ENCODE measurements at places on chromosomes 2 and 18.
A peak's percentile ranks its signal among the peaks of the same experiment; 100 is the strongest.

DNA sequence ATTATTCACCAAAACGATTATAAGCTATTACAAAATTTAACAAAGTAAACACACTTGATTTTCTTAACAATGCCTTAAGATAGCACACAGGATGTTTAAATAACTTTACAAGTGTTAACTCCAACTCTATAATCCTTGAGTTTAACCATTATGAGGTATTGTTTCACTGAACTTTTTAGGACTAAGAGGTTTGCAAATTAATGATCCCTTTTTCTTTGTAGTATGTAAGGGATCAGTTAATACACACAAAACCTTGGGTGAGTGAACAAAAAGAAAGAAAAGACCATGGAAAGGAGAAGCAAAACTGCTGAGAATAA, 21.5 kb upstream of the TFPI start:
- DNase-seq = no peak

DNA sequence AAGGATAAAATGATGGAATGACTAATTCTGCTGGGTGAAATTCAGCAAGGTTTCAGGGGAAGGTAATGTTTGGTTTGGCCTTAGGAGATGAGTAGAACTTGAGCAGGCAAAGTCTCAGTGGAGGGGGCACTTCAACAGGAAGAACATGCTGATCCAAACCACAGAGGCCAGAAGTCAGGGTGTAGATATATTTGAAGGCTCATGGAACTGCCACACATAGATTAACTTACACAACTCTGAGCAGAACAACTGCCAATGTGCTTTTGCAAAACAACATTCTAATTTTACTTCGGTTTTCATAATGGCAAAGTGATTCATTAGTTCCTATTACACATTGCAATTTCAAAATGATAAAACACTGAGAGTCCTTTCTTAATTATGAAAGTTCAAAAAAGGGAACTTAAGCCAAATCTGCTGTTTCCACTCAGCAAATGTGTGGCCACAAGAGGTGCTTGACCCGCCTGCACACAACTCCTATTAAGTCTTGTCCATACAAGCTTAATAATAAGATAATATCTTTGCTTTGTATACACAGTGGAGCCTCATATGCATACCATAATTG, 284.8 kb downstream of the MREG start:
- DNase-seq = no peak

- DNase-seq = no peak
Measured at GRCh38 chr2:134144651-134145050, 109.2 kb upstream of the MGAT5 start.

DNA sequence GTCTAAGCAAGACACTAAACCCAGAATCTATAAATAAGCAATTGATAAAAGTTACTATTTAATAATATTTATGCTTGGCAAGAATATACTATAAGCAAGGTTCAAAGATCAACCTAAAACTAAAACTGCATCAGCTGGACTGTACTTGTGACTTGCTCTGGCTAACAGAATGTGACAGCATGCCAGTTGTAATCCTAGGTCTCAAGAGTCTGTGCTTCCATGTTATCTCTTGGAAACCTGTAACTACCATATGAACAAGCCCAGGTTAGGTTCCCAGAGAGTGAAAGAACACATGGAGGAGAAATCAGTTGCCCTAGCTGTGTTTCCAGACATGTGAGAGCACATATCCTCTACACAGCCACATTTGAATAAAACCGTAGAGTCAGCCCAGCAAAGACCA, 297.4 kb downstream of the CDH2 start:
- DNase-seq = no peak

GRCh38 chr2:159933727-159934049, 128.7 kb downstream of the PLA2R1 start:
- no peak for DNase-seq

GRCh38 chr2:104043864-104044263, 810.1 kb upstream of the POU3F3 start:
- DNase-seq = no peak

DNA sequence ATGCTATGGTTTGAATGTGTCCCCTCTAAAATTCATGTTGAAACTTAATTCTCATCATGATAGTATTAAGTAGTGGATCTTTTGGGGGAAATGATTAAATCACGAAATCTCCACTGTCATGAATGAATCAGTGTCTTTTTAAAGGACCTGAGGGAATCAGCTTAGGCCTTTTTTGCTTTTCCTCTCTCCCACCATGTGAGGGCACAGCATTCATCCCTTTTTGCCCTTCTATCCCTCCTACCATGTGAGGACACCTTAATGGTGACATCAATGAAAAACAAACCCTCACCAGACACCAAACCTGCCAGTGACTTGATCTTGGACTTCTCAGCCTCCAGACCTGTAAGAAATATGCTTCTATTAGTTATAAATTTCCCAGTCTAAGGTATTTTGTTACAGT, 247.1 kb upstream of the UBE2E3 start:
- DNase-seq = no peak

GRCh38 chr2:174805803-174806202, 41.5 kb upstream of the CHRNA1 start:
- no peak for DNase-seq

GRCh38 chr2:230900336-230900995, 24.6 kb downstream of the GPR55 start:
- DNase-seq = no peak

DNA sequence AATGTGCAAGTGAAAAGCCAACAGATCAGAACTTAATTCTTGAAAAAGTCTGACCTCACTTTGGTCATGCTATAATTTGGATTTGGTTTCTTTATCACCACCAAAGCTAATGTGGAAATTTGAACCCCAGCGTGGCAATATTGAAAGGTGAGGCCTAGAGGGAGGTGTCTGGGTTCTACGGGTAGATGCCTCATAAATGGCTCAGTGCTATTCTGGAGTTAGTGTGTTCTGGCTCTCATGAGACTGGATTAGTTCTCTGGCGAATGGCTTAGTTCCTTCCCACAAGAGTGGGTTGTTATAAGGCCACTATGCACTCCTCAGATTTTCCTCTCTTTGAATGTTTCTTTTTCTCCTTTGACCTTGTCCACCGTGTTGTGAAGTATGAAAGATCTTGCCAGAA, 22.3 kb downstream of the ORC4 start:
- no peak for DNase-seq

DNA sequence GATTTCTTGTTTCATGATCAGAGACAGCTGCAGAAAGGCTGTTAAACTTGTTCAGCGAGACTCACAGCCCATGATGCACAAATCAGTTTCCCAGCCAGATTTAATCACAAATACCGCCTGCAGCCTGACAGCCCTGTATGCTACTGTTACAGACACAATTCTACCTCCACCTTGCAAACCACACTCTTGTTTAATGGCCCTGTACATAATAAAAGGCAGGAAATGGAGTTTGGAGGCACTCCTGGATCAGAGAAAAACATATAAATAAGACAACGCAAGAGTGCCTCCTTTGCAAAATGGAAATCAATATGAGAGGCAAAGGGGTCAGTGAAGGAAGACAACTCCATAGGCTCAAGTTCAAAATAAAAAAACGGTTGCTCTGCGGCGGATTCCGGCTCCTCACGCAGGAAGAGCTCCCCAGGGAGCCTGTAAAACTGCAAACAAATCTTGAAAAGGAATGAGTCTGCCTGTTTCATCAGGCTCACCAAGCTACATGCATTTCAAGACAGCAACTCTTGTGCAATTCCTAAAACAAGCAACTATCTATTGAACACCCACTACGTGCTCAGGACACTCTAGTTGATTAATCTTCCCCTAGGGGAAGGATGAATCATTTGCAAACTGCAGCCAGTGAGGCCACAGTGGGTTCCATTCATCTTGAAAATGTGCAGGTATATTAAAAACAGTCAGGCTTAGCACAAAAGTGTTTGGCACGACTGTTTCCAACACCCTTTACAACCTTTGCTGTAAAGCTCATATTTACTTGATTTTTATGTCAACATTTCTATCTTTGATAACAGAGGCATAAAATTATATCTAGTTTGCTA, 37.5 kb downstream of the TBC1D8 start:
- no peak for DNase-seq

GRCh38 chr2:49931241-49931640, 776.9 kb upstream of the FSHR start:
- no peak for DNase-seq

- no peak for DNase-seq
Measured at GRCh38 chr2:158486970-158487325, 30.2 kb downstream of the PKP4 start.

- peak; percentile 9 for DNase-seq
Measured at GRCh38 chr18:14025306-14025940, 106.8 kb downstream of the ZNF519 start.

DNA sequence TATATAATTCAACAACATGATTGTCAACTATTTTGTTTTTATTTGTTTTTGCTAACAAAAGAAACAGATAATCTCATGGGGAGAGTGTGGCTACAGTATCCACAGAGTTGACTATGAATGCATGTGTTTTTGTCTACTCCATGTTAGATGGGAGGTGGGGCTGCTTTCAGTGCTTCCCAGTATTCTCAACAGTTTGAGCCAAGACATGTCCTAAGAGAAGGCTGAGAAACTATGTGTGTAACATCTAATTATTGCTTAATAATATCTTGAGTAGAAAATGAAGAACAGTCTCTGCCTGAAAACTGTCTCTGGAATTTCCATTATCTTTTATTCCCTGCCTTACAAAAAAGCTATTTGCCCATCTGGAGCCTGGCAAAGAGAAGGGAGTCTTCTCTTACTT, 178.8 kb upstream of the MMADHC start:
- DNase-seq = no peak

GRCh38 chr18:75255094-75255493, 44.5 kb downstream of the TSHZ1 start:
- DNase-seq = no peak

- DNase-seq = no peak
Measured at GRCh38 chr2:101149241-101150192, 1.7 kb downstream of the TBC1D8 start.
